ENCODE measurements at places on chromosomes 5 and 9.

DNA sequence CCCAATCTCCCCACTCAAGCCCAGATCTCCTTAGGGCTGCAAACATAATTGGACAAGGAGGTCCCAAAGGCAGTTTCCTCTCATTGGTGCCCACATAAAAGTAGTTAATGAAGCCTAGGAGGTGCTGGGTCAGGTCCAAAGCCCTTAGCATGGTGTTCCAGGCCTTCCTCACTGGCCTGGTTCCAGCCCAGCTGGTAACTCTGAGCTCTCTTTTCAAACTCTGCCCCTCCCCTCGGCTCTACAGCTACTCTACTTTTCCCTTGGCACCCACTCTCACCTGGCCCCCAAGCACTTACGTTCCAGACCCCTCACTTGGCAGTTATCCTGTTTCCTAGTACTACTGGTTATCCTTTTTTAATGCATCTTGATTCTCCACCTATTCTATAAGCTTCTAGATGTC is 9.9 kb downstream of the SEPTIN8 start:
- DNase-seq = no peak

DNA sequence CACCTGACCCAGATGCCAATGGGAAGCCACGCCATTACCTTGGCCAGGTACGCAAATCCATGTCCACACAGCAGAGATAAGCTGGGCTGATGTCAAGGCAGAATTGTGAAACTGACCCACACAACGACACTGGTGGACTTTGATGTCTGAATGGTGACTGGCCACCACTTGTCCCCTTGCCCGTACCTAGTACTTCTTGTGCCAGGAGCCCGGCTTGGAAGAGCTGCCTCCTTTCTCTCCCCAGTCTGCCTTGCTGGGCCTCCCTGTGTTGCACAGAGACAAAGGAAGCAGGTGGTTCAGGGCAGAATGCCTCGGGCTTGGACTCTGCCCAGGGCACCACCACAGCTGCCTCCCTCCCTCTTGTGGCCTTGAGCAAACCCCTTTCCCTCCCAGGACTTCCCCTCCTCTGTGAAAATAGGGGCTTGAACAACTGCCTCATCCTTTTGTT is 23.3 kb downstream of the PTGES2 start:
- no peak for DNase-seq

DNA sequence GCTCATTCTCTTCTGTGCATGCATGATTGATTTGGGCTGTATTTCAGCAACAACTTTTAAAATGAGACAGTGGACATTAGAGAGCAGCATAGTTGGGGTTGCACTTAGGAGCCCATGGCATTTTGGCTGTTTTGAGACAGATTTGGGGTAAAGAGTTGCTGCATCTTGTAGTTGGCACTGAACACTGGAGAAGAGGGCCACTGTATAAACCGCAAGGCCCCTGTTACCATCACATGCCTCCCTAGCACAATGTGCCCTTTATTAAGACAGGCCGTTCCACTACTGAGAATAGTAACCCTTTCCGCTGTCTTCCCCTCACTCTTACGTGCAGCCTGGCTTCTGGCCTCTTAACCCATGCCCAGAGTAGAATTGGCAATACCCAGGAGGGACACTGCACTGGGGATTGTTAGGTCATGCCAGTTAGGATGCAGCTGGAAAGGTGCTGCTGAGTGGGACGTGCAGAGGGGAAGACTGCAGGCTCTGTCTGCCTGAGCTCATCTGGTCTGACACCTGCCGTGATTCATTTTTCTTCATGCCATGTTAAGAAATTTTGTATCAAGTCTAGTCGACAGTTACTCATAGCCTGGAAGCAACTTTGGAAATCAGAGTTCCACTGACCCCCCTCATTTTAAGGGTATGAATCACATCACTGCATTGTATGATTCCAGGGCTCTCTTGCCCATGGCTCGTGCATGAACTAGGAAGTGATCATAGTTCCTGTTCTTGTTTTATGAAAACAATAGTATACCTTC is 146.9 kb upstream of the DMRT1 start:
- DNase-seq = no peak

- no peak for DNase-seq
These were observed 384.8 kb downstream of the PRR16 start for GRCh38 chr5:120848883-120849282.

DNA sequence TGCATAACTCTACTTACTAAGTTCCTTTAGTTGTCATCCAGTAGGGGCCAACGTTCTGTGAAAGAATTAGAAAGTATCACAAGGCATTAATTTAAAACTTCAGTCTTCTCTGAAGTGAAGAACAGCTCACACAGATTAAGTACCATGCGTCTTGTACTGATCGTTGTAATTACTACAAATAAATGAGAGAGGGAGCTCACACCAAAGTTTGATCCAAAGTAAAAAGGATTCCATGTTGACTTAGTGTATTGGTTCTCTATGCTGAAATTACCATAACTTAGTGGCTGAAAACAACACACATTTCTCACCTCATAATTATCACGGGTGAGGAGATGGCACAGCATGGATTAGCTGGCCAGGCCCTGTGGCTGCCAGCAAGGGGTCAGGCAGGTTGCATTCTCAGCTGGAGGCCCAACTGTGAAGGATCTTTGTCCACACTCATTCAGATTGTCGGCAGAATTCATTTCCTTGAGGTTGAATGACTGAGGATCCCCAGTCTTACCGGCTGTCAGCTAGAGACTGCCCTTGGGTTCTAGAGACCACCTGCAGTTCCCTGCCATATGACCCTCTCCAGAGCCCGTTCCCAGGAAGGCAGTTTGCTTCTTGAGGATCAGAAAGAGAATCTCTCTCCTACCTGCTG is 169.1 kb downstream of the YTHDC2 start:
- no peak for DNase-seq

- no peak for DNase-seq
These were observed 48.2 kb downstream of the RPS6 start for GRCh38 chr9:19331877-19332276.

DNA sequence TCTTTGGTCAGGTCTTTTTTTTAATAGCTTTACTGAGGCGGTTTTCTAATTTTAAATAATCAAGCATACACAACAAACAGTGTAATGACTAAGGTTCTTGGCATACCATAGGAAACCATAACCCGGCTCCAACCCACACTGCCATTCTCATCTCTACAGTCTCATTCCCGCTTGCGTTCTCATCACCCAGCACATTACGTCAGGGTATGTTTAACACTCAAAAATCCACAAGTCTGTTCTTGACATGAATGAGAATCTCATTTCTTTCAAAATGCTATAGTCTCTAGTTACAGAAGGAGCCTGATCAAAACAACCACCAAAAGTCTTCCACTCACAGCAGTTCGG is 505 bp downstream of the C5orf34 start:
- peak; percentile 39 for DNase-seq

- DNase-seq = no peak
These were observed 25.6 kb downstream of the ISOC1 start for GRCh38 chr5:129120158-129120581.

DNA sequence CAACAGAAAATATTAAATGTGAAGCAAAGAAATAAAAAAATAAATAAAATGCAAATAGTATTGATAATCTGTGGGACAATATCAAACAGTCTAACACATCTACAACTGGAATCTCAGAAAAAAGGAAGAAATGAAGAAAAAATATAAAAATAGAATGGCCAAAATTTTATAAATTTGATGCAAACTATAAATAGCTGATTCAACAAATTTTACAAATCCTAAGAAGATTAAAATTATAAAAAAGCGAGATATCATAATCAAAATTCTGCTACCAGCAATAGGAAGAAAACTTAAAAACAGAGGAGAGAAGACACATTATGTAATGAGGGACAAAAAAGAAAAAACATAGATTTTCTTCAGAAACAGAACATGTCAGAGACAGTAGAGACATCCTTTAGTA is 129.2 kb upstream of the IRX1 start:
- no peak for DNase-seq

- no peak for DNase-seq
These were observed 21.7 kb downstream of the RMI1 start for GRCh38 chr9:84002344-84002743.

- no peak for DNase-seq
These were observed 12.3 kb upstream of the CAST start for GRCh38 chr5:96649681-96650540.

DNA sequence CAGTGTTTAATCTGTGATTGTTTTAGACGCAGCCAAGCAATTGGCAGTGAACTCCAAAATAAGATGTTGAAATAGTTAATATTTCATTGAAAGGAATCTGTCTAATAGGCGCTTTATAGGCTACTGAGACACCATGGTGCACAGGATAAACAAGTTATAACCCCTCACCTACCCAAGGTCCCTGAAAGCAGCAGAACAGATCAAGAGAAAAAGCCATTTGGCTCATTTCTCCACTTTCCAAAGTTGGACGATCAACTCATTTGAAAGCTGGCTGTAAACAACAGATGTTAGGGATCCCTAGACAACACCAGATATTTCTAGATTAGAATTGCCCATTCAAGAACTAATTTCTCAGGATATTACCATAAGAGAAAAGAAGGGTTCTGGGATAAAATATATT is 4.9 kb downstream of the PUM3 start:
- DNase-seq = no peak

- no peak for DNase-seq
These were observed 237.9 kb downstream of the SLF1 start for GRCh38 chr5:94856257-94856800.

GRCh38 chr5:150633429-150633828 is 7.0 kb upstream of the SYNPO start:
- DNase-seq = no peak

DNA sequence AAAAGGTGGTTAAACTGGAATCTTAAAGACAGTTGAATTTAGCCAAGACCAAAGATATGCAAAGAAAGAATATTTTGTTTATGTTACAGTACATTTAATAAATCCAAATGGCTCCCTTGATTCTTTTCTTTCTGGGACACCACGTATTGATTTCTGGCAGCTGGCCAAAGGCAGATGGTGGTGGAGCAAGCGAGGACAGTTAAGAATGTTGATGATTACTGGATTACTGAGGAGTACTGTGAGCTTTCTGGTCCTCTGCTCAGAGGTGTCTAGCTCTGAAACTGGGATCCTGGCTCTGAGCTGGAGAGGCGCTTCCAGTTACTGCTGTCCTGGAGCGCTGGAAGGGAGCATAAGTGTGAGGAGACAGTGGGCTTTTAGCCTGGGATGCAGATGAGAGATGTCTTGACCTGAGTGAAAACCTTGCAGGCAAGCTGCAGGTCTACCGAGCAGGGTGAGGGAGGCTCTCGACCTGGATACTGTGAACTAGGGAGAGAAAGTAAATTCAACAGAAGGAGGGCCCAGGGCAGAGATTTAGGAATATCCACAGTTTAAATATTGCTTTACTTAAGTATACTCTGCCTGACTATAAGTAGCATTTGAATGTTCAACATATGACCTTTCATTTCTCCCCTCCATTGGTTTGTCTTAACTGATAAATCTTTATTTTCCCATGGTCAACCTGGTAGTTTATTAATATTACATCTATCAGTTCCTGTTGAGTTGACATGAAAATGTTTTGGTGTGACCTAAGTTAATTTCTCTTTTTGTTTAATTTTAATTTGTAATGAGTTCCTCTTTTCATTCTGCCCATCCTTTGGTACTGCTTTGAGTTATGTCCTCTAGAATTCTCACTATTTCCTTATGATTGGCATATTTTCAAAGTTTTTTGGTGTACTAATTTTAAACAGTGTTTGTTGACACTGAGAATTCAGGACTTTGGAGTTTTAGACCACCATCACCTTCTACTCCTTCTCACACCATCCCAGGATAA is 3.7 kb downstream of the SYK start:
- no peak for DNase-seq

- DNase-seq = no peak
These were observed 20.8 kb downstream of the PTCH1 start for GRCh38 chr9:95495961-95496360.

- no peak for DNase-seq
These were observed 197.0 kb downstream of the TAF11L14 start for GRCh38 chr5:17831279-17831678.

GRCh38 chr9:130929571-130930038 is 9.4 kb downstream of the FIBCD1 start:
- no peak for DNase-seq

DNA sequence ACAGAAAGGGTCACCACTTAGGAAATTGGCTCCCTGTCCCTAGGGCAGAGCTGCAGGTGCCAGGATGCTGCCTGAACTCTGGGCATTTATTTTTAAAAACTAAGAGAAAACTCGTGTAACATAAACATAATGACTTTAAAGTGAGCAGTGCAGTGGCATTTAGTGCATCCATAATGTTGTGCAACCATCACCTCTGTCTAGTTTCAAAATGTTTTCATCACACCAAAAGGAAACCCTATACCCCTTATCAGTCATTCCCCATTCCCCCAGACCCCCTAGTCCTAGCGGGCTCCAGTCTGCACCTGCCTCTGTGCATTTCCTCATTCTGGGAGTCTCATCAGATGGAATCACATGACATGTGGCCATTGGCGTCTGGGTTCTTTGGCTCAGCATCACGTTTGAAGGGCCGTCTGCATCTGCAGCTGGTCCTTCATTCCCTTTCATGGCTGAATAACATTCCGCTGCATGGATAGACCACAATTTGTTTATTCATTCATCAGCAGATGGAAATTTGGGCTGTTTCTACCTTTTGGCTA is 55.8 kb downstream of the NSG2 start:
- DNase-seq = no peak

DNA sequence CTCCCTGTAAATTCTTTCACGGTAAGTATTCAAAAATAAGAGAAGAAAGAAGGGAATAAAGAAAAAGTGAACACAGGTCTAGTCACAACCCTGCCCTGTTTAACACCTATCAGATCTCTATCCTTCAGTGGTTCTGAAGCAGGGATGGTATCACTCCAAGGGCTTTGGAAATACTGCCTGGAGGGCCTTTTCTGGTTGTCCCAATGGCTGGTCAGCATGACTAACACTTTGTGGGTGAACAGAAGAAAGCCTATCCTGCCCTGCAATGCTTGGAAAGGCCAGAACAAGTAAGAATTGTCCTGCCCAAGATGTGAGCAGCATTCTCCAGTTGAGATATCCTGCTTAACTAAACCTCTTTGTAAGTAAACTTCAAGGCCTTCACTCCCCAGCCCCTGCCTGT is 124.9 kb downstream of the TMEM167A start:
- DNase-seq = no peak

DNA sequence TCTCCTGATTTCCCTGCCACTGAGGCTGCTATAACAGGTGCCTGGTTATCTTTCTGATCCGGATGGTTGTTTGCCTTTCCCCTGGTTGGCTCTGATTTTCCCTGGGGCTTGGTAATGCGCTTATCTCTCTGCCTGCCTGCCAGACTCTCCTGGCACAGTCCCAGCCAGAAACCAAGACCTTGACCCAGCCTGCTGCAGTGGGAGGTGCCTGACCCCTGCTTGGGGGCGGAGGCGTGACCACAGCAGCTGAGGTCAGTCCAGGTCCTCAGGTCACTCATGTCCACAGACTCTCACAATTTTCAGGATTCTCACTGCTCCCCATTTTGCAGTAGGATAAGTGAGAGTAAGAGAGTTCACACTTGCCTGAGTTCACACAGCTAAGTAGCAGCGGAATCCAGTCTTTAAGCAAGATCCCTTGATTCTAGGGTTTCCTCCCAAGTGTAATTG is 24.4 kb upstream of the SYNPO start:
- no peak for DNase-seq
